ENCODE measurements at places on chromosomes 1 and 21.

DNA sequence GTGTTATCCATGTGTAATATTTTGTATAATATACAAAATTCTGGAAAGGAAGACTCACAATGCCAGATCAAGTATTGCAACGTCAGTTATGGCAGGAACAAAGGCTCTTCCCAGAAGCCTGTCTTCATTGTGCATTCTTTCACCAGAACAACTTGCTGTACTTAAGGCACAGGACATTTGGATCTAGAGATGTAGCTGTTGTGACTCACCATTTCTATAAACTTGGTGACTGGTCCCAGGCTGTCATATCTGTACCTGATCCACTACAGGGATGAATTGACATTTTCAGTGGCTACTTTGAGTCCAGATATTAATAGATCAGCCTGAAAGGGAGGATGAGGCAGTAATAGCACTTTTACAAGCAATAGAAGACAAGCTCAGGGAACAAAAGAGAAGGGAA lies 299.8 kb downstream of the DISC1 start:
- DNase-seq: no peak

DNA sequence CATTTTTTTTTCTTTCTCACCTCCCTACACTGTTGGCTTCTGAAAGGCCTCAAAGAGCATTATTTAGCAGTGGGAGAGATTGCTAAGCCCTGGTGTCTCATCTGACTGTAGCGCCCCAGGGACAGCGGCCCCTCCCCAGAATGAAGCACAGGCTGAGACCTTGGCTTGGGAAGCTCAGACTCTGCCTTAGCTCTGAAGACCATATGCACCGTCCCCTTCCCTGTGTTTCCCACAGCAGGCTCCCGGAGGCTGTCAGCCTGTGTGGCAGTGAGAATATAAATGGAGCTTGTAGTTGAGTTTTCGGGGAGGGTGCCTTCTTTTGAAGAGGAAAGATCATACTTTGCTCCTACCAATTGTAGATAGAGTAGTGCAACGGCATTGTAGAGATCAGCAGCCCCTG lies 25.3 kb downstream of the SMYD2 start:
- DNase-seq: no peak

GRCh38 chr1:230785636-230786384 lies 38.6 kb downstream of the CAPN9 start:
- no peak for DNase-seq

- DNase-seq: no peak
Measured at GRCh38 chr1:26405281-26405915, 5.2 kb upstream of the LIN28A start.

- no peak for DNase-seq
Measured at GRCh38 chr1:59043796-59044195, 253.1 kb upstream of the FGGY start.

DNA sequence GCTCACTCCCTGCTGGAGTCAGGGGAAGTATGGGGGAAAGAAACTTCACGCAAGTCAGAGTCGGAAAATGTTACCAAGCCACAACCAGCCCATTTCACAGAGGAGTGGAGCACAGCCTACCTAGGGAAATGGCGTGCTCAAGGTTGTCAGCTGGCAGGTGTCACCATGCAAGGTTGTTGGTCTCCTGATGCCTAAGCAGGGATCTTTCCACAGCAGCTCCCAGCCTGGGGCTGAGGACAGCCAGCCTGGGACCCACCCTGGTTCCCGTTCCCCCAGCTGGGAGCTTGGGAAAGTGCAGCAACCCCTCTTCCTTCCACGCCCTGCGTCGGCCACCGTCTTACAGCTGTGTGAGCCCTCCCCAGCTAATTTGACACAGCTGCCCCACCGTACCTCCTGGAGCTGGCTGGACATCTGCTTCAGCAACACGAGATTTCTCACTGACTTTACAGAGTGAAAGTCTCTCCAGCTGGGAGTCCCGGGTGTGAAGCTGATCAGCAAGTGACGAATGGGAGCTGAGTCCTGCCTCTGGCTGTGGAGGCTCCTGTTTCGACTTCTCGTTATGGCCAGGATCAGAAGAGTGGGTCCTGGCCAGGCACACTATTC lies 224.6 kb upstream of the RAB4A start:
- DNase-seq: no peak

GRCh38 chr1:236522937-236523703 lies 662 bp upstream of the LGALS8 start:
- no peak for DNase-seq

DNA sequence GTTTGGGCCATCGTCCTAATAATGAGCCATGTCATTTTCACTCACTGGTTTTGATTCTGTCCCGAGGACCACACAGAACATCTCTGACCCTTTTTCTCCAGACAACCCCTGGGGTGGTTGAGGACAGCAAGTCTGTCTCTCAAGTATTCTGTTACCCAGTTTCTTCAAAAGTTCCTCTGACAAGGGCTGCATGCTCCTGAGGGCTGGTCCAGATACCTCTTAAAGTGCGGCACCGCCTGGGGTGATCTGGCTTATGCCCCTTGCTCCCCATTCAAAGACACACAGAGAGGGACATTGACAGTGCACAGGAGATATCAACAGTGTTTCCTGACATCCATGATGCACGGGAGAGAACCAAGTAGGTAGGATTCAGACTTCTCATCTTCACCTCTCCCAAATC lies 132.9 kb upstream of the EDN2 start:
- no peak for DNase-seq

GRCh38 chr1:11488966-11489625 lies 10.1 kb downstream of the DISP3 start:
- no peak for DNase-seq

DNA sequence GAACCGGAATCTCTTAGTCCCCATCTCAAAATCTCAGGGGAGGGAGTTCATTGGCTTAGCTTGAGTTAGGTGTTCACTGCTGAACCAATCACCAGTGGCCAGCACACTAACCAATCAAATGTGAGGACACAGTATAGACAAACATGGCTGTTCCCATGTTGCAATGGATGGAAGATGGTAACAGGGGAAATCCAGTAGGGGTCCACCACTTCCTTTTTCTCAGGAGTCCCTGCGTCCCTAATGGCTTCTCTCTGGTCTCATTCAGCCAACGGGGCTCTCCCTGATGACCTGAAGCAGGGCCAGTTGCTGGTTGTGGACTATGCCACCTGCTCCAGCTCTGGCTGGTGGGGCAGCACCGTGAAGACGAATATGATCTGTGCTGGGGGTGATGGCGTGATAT lies 9.7 kb downstream of the CELA2B start:
- no peak for DNase-seq

- no peak for DNase-seq
Measured at GRCh38 chr1:224922404-224923164, 6.9 kb upstream of the DNAH14 start.

DNA sequence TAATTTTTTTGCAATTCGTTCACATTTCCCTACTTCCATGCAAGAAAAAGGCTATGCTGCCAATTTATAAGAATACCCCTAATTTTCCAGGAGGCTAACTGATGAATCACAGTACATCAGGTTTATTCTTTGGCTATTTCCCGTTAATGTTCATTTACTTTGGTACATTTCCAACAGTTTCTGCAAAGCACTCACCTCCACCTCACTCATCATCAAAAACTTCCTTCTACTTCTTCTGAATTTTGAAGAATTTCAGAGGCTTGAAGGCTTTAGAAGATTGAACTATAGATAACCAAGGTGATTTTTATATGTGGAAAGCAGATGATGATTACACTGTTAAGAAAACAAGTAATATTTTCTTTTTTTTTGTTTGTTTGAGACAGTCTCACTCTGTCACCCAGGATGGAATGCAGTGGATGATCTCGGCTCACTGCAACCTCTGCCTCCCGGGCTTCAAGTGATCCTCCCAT lies 60.5 kb upstream of the HP1BP3 start:
- DNase-seq: no peak

DNA sequence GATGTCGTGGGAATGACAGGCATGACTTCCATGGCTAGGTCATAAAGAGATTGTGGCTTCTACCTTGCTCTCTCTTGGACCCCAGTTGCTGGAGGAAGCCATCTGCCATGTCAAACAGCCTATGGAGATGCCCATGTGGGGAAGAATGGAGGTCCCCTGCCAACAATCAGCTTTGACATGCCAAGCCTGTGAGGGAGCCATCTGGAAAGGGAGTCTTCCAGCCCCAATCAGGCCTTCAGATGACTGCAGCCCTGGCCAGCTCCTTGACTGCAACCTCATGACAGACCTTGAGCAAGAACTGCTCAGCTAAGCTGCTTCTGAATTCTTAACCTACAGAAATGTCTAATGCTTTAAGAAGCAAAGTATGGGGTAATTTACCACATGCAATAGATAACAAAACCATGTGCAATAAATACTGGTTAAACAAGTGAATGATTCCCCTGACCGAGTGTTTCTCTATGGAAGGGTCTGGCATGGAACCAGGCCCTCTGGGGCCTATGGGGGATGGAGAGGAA lies 187.1 kb downstream of the HIVEP3 start:
- no peak for DNase-seq

GRCh38 chr1:178461701-178462100 lies 35.1 kb downstream of the CLEC20A start:
- no peak for DNase-seq

- DNase-seq: no peak
Measured at GRCh38 chr21:37000381-37000780, 6.1 kb upstream of the RIPPLY3 start.

- DNase-seq: no peak
Measured at GRCh38 chr1:206472024-206472423, 1.7 kb downstream of the IKBKE start.

DNA sequence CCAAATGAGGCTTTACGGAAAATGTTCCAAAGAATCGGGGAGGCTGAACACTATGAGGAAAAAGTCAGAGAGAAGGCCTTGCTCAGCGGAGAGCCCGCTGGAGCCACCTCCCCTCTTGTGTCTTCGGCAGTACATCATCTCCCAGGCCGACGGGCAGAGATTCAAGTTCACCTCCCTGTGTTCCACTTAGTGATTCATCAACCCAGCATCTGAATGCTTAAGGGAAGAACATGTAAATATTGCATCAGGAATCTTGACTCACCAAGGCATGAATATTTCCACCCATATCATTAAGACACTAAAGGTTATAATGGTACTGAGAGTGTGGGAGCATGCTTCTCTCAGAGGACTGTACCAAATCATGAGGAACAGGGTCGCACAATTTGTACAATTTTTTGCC lies 172.5 kb downstream of the ST6GALNAC5 start:
- DNase-seq: no peak

DNA sequence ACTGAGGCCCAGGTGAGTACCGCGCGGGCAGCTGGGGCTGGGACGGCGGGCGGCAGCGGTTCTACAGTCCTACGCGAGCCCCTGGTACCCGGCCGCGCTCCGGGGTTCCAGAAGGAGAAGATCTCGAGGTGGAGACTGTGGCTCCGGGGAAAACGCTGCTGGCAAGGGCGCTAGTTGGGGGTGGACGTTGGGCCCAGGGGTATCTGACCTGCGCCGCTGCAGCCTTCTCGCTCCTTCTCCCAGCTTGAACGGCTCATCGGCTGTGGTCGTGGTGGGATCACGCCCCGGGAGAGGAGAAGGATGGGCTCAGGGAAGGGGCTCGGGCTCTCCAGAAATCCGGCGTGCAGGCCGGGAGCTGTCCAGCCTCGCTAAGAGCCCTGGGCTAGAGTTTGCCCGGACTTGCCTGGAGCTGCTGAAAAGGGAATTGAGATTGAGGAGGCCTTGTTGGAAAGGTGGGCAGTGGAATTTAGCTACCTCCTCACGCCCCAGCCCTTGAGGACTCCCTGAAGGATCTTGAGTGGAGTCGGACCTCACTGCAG lies 1.1 kb upstream of the POU3F1 start:
- DNase-seq: no peak

DNA sequence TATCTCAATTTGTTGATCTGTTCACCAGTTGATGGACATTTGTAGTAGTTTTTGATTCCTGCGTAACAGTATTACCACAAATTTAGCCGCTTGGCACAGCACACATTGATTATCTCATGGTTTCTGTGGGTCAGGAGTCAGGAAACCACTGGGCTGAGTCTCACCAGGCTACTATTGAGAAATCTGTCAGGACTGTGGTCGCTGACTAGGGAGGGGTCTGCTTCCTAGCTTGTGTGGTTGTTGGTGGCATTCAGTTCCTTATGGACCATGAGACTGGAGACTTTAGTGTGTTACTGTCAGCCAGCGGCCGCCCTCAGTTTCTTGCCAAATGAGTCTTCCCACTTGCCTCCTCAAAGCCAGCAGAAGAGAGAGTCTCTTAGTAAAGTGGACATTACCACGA lies 9.8 kb downstream of the PEX14 start:
- no peak for DNase-seq

GRCh38 chr1:14782741-14783591 lies 184.5 kb downstream of the KAZN start:
- DNase-seq: no peak

DNA sequence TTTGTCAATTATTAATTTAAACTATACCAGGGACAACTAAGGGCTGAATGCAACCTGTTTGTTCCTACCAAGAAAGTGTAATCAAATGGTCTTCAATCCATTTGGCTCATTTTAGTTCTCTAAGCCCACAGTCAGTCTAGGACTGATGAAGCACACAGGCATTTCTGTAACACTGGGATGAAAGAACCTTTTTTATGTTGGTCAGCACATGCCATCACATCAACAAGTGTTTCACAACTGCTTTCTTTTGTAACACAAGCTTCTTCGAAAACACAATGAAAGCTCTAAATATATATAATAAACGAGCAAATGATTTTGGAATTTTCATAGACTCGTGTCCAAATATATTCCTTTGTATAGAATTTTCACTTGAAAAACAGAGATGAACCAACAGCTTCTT lies 28.8 kb downstream of the HEATR1 start:
- no peak for DNase-seq

- no peak for DNase-seq
Measured at GRCh38 chr1:232302376-232303221, 327.3 kb downstream of the SIPA1L2 start.

GRCh38 chr1:226091461-226091860 lies 28.9 kb downstream of the H3-3A start:
- DNase-seq: no peak

DNA sequence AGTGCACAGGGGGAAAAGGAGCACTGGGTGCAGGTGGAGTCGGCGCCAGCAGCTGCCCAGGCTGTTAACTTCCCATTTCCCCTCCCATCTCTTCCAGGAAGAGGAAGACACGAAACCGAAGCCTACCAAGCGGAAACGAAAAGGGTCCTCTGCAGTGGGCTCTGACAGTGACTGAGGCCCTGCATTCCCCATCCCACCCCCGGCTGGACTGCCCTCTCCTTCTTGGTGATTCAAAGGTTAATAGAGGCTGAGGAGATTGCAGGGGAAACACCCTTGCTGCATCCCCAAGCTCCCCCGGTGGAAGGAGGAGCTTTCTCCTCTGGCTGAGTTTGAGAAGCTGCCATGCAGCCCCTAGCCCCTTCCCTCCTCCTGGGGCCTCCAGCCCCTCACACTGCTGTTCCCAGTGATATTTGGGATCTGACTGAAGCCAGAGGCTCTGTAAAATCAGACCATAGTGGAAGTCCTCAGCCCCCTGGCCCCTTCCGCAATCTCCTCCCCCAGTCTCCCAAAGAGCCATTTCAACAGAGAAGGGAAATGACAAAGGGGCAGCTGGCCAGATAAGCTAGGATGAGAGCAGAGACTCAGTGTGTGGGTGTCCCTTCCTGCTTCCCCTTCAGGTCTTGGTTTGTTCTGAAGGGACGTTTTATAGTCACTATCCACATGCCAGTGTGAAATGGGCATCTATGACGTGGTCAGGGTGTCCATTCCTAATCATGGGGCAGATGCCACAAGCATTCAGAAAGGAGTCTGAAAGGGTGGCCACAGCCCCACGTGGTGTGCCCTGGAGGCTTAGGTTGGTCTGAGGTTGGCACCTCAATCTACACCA lies 1.9 kb upstream of the SLC27A3 start:
- DNase-seq: no peak
